ENCODE measurements at places on chromosomes 7 and 10.

GRCh38 chr10:120396228-120396627, 60.8 kb upstream of the PLPP4 start:
- DNase-seq = no peak

DNA sequence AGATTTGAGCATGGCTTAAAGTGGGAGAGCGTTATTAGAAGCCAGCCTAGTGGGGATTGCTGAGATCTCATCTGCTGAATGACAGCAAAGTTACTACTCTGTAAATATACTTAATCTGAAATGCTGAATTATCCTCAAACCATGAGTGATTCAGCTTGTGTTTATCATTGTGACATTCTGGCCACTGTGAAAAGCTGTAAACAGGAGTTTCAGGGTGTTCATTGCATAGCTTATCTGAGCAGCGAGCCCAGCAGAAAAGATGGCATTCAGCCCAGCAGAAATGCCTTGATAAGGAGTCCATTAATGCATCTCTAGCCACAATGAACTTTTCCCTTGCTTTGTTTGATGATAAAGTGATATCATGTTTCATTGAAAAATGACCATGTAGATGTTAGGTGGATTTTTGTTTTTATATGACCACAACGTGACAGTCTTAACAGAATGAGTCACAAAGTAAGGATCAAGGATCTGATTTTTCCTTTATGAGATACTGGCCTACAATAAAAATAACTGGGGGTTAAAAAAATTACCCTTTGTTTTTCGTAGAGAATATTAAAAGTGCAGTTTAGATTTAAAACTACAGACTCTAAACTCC, 7.8 kb downstream of the TES start:
- no peak for DNase-seq

GRCh38 chr7:79820387-79820786, 314.2 kb upstream of the GNAI1 start:
- no peak for DNase-seq

DNA sequence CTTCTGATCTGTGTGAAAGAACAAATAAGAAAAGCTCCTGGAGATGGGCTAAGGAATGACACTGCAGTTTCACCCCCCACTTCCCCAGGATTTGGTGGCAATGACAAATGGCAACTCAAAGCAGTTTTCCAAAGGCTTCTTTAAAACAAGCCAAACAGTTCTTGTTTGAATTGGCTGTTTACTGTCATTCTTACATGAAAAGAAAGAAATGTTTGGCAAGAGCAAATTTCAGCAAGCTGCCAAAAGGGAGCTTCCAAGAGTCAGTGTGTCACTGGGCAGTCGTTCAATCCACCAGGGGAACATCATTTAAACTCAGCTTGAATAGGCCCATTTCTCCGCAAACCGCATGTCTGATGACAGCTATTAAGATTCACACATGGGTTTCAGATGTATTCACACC, 119.0 kb upstream of the RHOBTB1 start:
- no peak for DNase-seq

DNA sequence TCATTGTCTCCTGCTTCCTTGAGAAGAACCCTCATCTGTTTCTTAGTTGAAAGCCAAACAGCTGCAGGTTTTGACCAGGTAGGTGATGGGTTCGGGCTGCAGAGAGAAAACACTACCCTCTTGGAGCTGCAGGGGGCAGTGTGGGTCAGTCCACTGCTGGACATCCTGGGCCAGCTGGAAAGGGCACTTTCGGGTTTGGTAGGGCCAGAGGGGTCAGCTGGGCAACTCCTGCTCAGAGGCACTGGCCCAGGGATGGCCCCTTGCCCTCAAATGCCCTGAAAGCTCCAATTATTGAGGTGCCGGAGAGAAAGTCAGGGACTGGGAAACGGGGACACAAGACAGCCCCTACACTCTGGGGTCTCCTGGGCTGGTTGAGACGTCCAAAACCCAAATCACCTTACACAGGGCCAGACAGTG, 90.7 kb downstream of the MKI67 start:
- DNase-seq = peak; percentile 52

- DNase-seq = no peak
Observed at GRCh38 chr7:104971290-104972071, 42.5 kb upstream of the KMT2E start.

DNA sequence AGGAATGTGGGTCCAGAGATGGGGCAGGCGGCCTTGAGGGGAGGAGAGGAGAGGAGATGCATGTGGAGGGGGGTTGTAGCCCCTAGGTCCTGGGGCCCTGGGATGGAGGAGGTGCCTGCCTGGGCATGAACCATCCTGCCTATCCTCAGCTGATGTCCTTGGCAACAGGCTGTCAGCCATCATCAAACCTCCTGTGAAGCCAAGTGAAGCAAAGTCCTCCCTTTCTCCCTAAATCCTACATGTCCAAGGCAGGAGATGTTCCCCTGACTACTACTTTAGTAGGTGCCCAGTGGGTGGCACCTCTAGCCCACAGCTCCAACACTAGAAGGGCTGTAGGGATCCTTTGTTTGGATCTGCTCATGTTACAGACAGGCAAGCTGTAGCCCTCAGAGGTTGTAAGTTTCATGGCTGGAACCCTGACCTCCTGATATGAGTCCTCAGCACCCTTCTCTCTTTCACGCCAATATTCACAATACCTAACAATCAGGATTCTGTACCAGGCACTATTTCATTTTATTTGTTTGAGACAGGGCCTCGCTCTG, 66.6 kb upstream of the SYPL1 start:
- no peak for DNase-seq

GRCh38 chr7:102024005-102024768, 206.8 kb downstream of the CUX1 start:
- no peak for DNase-seq
